ENCODE measurements at places on chromosomes 5 and 9.

DNA sequence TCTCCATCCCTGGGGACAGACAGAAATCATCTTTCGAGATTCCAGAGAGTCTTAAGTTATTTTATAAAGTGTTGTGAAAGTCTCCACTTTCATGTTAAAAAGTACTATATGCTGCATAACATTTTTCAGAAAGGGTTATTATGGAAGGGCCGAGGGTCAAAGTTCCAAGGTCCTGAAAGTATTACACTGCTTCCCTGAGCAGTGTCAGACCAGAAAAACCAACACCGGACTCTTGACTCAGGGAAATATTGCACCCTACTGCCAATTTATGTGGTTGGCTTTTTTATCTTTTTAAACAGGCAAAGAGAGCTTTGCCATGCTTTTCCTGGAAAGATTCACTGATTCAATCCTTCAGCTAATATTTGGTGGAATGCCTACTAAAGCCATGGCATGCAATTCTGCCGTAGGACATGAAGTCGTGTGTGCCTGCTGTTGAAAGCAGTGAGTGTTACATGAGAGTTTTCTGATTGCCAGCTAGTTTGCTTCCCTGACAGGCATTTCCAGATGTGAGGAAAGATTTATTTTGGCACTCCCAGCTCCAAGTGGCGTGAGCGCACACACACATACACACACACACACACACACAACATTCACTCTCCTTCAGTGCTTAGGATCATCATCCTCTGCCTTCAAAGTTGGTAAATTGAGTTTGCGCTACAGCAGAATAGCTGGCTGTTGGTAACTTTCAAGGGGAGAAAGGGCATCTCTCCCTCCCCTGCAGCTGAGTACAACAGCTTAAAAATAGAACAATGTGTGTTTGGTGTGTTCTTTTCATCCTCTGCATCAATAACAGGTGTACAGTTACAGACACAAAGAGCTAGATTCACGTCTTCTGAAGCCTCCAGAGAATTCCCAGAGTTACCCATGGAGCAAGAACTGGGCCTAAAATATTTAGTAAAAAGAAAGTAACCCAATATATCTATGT is 45.6 kb downstream of the SLC1A3 start:
- no peak for DNase-seq

GRCh38 chr5:131363811-131364506 is 100.1 kb downstream of the CDC42SE2 start:
- DNase-seq, result no peak

DNA sequence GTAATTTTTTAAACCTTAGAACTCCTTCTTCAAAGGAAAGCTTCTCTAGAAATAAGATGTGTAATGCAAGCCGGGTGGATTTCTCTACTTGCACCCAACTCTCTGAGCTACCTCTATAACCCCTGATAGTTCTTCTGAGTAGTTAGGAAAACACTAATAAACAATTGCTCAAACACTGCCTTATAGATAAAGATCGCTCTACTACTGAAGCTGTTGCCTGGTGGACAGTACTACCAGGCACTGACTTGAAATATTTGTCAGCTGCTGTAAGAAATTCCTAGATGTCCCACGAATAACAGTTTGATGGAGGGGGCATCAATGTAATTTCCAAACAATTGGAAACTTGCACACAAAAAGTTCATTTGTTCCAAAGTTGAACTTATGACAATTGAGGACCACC is 42.0 kb downstream of the NR3C1 start:
- DNase-seq, result no peak

GRCh38 chr5:93993161-93993560 is 251.8 kb upstream of the POU5F2 start:
- no peak for DNase-seq

DNA sequence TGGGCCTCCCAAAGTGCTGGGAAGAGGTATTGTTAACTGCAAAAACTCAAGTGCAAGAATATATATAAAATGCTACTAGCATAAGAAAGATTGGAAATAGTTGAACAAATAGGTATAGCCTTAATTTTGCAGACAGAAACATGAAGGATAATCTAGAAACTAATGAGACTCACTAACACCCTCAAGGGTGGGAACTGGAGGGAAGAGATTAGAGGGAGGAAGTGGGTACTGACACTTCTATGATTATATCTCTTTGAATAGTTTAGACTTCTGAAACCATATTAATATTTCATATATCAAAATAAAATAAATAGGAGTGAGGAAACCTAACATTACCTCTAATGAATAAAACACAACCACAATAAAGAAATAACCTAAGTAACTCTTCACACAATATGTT is 23.0 kb downstream of the AUH start:
- no peak for DNase-seq

DNA sequence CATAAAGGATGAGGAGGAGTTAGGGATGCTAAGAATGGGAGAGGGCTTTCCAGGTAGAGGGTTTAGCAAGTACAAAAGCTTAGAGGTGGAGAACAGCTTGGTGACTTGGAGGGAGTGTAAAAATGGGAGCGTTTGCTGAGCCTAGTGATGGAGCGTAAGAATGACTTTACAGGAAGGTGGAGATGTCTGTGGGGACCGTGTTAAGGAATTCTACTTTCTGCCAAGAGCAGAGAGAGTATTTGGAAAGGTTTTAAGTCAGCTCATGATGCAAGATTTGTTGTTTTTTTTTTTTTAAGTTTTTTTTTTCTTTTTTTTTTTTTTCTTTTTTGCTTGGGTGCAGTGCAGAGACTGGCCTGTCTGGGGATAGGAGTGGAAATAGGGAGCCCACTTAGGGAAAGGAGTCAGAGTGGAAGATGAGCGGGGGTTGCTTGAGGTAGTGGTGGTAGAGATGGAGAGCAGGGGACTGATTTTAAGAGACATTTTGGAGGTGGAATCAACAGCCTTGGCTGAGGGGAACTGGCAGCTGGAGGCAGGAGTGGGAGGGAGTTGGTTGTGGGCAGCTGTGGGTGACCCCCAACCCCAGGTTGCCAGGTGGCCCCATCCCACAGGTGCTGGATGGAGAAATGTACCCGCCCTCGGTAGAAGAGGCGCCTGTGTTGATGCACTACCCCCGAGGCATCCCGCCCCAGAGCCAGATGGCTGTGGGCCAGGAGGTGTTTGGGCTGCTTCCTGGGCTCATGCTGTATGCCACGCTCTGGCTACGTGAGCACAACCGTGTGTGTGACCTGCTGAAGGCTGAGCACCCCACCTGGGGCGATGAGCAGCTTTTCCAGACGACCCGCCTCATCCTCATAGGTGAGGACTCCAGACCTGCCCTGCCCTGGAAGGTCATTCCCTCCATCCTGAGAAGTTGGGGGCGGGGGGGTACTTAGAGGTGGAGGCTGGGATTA is 12.4 kb downstream of the PTGS1 start:
- no peak for DNase-seq

DNA sequence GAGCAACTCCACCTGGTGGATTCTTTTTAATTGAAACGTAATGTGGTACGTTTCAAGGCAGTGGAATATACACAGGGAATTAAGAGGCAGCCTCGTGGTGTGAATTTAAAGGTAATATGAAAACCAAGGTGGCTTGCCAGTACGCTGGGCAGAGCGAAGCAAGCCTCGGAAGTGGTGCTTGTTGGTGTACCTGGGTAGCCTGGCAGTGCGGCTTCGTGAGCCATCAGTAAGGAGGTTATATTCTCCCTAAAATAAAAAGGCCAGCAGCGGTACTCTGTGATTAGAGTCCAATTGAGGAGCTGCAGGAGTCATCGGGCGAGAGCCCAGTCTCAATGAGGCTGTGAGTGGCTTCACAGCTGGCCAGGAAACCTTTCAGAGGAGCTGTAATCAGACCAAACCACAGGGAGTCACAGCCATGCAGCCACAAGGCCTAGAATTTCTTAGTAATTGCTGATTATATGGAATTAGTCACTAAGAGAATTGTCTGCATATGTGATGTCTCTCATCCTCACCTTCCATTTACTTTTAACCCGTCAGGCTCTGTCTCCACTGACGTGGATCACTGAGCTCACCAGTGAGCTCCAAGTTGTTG is 57.7 kb downstream of the DCP2 start:
- no peak for DNase-seq

GRCh38 chr9:109971226-109971625 is 191.2 kb downstream of the PALM2AKAP2 start:
- no peak for DNase-seq

DNA sequence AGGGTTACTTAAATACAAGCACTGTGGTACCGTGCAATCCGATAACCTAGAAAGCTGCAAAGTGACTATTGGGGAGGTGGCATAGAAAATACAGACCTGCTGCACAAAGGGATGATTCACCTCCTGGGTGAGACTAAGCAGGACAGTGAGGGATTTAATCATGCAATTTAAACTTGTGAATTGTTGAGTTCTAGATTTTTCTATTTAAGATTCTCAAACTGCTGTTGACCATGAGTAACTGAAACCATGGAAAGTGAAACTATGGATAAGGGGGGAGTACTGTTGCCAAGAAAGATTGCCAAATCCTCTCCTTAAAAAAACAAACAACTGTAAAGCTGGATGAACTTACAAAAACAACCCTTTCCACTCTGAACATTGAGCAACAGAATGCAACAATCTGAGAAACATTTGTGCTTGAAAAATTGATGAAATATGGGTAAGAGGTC is 61.5 kb upstream of the NUDT12 start:
- DNase-seq, result no peak

DNA sequence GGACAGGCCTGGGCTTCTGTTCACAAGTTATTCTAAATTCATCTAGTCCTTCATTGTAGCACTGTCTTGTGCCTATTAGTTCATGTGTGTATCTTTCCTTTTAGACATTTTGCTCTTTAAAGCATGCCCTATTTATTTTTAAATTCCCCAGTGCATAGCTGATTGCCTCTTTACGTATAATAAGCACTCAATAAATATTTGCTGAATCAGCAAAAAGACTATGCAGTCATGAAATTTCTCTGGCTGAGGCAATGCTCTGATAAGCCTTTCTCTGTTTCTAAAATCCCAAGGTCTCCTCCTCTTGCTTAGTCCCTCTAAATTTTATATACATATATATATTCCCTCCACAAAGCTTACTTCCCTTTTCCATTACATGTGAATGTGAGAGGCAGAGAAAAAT is 315.9 kb upstream of the PCSK5 start:
- no peak for DNase-seq

DNA sequence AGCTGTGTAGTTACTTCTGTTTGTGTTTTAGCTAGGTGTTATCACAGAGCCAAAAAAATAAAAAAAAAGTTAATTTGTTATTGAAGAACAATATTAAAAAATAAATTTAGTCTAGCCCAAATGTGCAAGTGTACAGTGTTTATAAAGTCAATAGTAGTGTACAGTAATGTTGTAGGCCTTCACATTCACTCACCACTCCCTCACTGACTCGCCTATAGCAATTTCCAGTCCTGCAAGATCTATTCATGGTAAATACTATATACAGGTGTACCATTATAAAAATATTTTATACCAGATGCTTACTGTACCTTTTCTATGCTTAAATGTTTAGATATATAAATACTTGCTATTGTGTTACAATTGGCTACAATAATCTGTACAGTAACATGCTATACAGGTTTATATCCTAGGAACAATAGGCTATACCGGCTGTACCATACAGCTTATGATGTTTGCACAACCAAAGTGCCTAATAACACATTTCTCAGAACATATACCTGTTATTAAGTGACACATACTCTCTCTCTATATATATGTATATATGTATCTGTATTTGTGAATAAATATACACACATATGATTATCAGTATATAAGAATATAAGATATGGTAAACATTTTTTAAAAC is 341.4 kb upstream of the EDIL3 start:
- no peak for DNase-seq

GRCh38 chr5:65702036-65702435 is 19.9 kb downstream of the SGTB start:
- no peak for DNase-seq

DNA sequence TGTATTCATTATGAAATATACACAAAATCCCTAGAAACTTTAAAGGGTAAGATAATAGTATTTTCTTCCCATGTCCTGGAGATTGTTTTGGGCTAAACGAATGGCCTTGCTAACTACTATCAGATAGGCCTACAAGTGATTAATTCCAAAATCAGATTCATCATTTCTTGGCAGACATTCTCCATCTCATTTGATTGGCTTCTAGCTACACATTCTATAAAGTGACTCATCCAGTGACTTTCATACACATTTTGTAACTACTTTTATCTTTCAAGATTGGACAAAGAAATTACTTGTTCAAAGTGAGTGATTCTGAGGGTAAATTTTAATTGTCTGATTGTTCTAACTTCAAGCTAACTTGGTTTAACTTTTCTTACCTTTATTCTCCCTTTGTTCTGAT is 93.3 kb downstream of the RAPGEF6 start:
- no peak for DNase-seq

DNA sequence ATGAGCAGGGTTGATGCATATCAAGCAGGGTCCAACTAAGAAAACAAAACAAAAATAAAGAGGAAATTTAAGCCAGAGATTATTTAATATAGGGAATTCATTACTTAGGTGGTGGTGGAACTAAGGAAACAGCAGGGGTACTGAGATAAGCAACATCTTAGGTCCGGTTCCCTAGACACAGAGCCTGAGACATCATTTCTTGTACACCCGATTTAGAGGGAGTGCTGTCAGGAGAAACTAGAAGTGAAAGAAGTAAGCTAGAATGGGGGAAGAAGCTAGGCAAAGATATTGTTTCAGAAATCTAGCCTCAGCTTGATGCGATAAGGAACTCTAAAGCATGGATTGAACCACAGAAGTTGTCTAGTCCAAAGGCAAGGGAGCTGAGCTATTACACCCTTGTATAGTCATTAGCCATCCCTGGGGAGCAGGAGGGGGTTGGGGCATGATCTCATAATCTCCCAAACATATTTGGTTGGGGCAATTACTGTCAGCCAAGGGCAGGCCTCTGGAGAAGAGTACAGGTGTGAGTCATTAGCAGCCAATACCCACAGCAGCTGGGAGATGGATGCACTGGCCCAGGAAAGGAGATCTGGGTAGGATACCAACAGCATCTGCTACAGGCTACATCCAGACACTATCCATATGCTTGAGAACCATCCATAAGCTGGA is 194.5 kb downstream of the ARL15 start:
- DNase-seq, result no peak

- no peak for DNase-seq
These were observed 762.3 kb downstream of the PRELID2 start for GRCh38 chr5:145072889-145073288.

- DNase-seq, result no peak
These were observed 66.6 kb upstream of the HAND1 start for GRCh38 chr5:154544646-154545045.

- DNase-seq, result no peak
These were observed 41.7 kb downstream of the ITGA2 start for GRCh38 chr5:53030893-53031292.
